CD4-positive, alpha-beta T cell treated with Interleukin-2 at 100 ng/mL for 4 hours (primary cell): ENCODE measurements at places on chromosomes 13 and 19.

DNA sequence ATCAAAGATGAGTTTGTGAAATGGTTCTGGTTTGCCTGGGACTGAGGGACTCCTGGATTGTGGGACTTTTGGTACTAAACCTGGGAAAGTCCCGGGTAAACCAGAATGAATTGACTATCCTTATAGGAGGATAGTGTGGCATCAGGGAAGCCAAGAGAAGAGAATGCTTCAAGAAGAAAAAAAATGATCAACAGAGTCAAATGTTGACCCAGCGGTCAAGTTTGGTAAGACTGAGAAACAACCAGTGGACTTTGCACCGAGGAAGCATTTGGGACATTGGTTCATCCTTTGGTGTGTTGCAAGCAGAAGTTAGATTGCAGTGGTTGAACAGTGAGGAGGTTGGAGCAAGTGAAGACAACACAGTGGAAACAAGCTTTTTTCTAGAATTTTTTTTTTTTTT, 33.5 kb downstream of the CLEC17A start:
- DNase-seq, result no peak

DNA sequence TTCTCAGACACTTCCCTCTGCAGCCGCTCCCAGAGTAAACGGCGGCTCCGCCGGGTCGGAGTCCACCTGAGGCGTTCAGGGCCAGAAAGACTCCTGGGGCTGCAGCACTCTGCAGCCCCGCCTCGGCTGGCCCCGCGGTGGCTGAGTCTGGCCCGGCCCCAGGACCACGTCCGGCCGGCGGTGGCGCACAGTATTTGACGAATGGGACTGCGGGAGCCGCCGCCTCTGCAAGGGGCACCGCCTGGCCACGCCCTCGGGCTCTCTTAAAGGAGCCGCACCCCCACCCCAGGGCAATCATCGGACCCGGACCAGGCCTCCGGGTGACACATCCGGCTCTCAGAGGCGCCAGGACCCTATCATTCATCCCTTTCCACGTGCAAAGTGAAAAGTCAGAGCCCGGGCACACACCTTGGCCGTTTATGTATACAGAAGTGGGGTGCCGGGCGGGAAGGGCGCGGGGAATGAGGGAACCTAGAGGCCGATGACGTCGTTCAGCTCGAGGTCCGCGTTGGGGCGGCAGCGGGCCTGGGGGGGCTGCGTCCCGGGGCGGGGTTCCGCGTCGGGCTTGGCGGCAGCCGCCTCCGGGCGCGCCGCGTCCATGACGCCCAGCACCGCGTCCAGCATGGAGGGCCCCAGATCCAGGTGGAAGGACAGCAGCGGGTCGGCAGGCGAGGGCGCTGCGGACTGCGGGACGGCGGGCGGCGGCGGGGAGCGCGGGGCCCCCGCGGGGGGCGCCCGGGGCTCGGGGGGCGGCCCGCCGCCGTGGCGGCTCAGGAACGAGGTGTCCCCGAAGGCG, 1.2 kb upstream of the LENG9 start:
- peak; percentile 72 for DNase-seq

DNA sequence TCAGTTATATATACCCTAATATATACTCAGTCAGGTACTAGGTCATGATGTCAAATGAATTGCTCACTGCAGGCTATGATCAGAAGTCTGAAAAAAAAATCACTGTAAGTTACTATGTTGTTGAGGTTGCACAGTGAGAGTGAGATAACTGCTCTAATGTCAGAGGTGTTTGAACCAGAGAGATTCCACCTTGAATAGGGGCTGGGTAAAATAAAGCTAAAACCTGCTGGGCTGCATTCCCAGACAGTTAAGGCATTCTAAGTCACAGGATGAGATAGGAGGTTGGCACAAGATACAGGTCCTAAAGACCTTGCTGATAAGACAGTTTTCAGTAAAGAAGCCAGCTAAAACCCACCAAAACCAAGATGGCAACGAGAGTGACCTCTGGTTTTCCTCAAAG, 10.2 kb downstream of the EPSTI1 start:
- no peak for DNase-seq

DNA sequence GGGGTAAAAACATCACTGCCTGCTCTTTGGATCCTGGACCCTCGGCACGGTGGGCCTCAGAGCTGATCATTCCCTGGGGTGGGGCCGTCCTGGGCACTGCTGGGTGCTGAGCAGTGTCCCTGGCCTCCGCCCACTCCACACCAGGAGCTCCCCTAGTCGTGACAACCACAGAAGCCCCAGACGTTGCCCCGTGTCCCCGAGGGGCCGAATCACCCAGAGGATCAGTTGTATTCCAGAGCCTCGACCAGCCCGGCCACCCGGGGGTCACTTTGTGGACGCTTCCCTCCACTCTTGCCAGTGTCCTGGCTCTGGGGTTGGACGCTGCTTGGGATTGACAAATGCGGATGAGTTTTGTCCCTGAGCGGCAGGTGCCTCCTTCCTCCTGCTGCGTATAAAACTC, 10.2 kb downstream of the C2CD4C start:
- DNase-seq, result no peak
